ENCODE measurements at places on chromosomes 7 and 10.

GRCh38 chr10:19816411-19817230, at the start of gene PLXDC2:
PLXDC2 (plus strand) TSS chr10:19816432.
- no peak for DNase-seq

- DNase-seq: no peak
Observed at GRCh38 chr10:77417359-77417758, 220.2 kb downstream of the KCNMA1 start.

DNA sequence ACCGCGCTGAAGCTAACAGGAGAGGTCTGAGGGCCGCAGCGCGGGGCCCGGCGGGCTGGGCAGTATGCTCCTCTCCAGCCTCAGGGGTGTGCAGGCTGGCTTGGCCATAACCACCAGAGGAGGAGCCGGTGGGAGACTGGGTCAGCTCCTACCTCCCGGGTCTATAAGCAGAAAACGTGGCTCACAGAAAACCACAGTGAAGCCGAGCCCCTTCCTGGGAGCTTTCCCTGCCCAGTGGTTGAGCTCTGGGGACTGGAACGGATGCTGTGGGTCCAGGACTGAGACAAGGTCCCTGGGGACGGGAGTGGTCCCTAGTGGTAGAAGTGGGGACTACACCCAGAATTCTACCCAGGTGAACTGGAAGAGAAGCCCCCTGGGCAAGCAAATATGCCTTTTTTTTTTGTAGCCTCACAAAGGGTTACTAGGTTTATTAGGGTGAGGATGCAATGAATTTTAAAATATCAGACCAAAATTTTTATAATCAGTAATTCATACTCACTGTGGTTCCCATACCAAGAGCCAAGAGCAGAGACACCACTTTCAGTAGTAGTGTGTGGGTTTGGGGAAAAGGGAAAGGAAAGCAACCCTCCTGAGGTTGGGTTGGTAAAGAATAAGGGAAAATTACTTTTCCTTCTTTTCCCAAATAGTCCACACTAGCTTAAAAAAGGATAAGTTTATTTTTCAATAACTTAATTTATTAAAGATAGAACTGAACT, 67.9 kb upstream of the PRKCQ start:
- peak; percentile 91 for DNase-seq

DNA sequence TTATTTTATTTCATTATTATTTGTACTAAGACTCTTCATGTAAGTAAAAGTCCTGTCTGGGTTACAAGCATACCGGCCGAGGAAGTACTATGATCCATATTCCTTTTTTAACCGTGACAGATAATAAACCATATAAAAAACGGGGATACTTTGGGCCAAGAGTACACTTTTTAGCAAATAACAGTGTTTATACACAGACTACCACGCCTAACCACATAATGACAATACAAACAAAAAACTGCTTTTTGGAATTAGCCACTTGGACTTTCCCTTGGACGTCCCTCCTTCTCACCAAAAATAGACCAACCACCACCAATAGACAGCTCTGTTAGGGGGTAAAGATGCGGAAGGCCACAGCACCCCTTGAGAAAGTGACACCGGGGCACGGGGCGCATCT, 800 bp downstream of the MINDY3 start:
- DNase-seq: no peak

- no peak for DNase-seq
Observed at GRCh38 chr7:86947929-86948328, 111.5 kb downstream of the ELAPOR2 start.

DNA sequence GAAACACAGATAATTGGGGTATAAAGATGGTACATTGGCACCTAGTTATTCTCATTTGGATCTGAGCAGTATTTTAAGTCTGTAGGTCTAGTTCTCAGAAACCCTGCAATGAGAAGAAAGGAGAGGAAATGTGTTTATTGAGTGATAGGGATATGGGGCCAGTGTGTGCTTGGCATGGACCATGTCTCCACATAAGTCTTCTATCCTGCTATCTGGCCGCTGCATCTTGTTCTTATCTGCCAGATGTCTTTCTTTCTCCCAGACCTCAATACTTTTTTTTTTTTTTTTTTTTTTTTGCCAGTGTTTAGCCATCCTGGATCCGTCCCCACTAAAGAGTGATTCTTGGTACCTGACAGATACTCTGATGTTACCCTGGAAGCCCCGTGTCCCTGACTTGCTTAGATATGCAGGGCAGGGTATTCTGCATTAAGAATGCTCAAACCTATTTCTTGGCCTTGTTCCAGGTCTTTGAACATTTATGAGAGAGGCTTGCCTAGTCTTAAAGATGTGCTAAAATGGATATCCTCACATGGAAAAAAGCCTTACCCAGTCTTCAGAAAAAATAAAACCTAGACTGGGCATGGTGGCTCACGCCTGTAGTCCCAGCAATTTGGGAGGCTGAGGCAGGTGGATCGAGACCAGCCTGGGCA, 10.0 kb downstream of the MTURN start:
- DNase-seq: no peak

DNA sequence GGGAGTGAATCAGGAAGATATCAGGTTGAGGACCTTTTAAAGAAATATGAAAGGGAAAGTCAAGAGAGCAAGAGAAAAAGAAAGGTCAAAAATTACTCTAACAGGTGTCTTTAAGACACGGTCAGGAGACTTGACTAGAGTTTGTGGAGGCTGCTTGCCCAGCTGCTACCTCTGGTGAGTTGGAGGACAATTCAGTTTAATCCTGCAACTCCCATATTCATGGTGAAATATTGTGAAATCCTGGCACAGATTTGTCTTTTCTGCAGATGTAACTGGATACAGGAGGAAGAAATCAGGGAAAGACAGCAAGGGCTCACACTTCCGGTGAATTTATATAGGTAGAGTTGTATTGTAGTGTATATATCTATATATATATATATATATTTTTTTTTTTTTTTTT, 93.5 kb downstream of the AKAP9 start:
- no peak for DNase-seq

DNA sequence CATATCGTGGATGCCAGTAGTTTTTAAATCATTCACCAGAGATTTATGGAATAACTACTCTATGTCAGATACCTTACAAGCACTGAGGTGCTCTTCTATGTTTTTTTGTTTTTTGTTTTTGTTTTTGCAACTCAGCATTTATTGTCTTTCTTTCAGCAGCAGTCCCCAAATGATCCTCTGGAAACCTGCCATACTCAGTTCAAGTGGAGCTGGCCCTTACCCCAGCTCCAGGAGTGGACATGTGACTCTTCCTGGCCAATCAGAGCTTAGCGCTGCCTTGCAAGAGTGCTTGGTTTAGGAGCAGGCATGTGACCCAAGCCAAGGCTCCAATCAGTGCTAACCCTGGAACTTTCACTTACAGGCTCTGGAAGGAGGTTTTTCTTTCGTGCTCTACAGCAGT, 356.6 kb upstream of the ZMIZ1 start:
- DNase-seq: no peak

DNA sequence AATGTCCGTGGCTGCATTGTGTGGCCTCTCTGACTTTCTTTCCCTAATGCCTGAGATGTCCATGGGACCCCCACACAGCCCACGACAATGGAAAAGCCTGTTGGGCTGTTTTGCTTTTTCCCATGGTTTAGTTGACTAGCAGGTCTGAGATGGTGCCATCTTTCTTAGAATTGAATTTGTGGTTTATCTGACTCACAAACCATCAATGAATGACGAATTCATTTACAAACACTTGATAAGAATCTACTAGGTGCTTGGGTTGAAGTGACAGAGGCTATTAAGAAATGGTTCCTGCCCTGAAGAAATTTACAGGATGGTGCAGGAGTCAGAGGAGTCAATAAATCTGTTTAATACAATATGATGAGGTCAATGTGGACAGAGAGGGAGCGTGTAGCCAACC, 75.4 kb downstream of the OTUD1 start:
- no peak for DNase-seq

DNA sequence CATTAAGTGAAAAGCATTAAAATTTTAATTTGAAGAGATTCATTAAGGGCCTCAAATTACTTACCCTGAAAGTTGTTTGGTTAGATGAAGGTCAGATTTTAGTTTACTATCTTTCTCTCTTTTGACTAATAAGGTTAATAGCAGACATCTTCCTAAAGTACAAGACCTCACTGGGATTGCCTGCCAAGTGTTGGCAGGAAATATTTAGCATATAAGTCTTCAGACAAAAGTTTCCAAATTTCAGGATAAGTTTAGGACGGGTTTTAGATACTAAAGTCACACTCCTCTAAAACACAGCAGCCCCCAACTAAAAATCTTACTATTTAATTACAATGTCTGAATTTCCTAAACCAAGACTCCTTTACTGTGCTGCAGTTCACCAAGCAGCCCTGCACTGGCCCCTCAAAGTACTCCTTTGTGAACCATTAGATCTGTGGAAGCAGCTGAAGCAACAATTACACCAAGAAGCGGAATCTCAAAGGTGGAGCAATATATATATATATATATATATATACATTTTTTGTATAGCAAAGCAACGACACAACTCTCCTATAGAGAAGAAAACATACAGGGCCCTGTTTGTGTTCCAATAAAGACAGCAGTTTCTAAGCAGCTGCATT, 91.2 kb upstream of the KCNIP2 start:
- no peak for DNase-seq

DNA sequence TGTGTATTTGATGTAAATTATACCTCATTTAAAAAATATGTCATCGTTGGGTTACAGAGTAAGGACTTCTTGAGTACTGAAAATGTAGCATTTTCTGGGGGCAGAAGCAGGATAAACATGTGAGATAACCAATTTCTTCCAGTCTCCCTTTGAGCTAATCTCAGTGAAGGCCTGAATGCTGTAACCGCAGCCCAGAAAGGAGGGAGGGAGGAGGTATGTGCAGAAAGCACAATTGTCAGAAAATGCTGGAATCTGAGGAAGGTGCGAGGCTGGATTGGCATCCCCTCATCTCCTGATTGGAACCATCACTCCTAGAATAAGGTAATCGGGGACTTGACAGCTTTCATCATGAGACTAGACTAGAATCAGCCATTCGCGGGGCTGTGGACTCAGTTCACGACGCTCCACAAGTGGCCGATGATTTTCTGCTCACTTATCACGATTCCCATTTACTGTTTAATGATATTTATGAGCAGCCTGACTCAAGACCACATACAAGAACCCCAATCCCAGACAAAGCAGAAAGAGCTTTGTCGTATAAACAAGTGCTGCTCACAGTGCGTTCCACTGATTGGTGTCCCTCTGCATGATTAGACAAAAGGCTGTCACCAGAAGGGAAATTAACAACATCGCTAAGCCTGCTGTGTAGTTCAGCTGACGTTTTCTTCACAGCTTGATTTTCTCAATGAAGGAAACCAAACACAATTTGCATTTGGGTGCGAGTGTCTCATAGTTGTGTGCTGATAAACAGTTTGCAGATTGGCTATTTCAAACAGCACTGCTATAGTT, 93.2 kb downstream of the SVIL start:
- DNase-seq: no peak

GRCh38 chr7:101169110-101169837, 3.9 kb upstream of the VGF start:
- DNase-seq: peak; percentile 18

DNA sequence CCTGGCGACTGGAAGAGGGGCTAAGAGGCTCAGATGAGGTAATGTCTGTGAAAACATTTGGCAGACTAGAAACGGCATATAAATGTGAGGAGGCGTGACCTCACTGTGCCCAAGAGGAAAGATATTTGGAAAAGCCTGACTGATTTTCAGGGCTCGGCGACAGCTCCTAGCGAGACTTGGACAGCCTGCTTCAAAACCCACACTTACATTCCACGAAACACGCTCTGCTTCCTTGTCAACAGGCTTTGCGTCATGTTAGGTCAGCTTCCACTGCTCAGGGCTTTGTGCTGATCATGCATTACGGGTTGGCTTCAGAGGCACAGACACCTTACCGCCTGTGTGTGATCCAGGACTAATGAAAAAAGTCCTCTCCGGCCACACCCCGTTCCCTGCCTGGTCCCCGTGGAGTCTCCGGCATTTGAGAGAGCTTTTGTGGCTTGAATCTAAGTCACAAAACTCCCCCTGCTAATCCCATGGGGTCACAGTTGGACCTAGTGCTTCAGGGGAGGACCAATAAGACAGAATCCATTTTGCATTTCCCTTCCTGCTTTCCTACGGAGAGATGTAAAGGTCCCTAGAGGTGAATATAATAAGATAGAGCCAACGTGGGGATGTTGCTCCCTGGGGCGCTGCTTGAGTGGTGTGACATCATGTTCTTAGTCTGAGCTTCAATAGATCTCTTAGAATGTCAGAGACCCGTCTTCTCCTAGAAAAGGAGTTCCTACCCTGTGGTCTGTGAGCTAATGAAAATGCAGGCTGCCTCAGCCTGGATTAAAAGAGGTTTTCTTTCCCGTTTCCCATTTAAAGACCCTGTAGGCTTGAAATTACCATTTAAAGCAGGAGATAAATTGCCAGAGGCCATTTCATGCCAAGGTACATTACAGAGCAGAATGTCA, 25.5 kb downstream of the FGFBP3 start:
- DNase-seq: no peak
